ENCODE measurements at places on chromosomes 2 and 18.
A peak's percentile ranks its signal among the peaks of the same experiment; 100 is the strongest.

DNA sequence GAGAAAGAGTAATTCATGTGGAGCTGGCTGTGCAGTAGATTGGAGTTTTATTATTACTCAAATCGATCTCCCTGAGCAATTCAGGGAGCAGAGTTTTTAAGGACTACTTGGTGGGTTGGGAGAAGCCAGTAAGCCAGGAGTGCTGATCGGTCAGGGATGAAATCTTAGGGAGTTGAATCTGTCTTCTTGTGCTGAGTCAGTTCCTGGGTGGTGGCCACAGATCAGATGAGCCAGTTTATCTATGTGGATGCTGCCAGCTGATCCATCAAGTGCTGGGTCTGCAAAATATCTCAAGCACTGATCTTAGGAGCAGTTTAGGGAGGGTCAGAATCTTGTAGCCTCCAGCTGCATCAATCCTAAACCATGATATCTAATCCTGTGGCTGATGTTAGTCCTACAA, 17.0 kb upstream of the UGT1A8 start:
- no peak for DNase-seq

DNA sequence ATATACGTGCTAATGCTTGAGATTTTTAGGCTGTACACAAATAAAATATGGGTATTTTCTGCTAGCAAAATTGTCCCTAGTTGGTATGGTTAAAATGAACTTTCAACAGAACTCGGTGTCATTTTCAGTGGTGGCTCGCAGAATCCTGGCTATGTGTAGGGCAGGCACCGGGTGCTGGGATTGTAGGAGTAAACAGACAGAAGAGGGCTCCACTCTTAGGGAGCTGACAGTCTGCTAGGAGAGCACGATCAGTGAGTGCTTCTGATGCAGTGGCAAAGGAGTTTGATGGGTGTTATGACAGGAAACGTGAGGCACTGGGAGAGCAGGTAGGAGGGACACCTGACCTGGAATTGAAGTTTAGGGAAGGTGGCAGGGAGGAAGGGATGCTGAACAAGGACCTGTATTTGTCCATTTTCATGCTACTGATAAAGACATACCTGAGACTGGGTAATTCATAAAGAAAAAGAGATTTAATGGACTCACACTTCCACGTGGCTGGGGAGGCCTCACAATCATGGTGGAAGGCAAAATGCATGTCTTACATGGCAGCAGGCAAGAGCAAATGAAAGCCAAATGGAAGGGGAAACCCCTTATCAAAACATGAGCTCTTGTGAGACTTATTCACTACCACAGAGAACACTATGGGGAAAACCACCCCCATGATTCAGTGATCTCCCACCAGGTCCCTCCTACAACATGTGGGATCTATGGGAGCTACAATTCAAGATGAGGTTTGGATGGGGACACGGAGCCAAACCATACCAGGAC, 105.4 kb upstream of the LCLAT1 start:
- DNase-seq, result no peak

DNA sequence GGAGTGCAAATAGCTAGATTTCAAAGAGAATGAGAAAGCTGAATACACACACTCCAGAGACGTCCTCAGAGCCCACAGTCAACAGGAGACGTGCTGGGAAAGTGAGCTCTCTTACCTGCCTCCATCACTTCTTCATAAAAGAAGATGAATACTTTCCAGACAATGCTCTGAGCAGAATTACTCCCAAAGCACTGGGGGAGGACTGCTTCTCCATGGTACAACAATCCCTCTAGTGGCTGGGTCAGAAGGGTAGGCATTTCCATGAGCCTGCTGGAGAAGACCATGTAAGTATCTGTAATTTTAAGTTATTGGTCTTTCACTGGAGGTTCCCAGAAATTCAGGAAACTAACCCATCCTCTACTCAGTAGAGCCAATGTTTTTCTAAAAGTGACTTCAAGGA, 190.3 kb downstream of the RBM43 start:
- DNase-seq, result no peak

GRCh38 chr2:43977677-43978375, 18.0 kb downstream of the LRPPRC start:
- DNase-seq, result no peak

DNA sequence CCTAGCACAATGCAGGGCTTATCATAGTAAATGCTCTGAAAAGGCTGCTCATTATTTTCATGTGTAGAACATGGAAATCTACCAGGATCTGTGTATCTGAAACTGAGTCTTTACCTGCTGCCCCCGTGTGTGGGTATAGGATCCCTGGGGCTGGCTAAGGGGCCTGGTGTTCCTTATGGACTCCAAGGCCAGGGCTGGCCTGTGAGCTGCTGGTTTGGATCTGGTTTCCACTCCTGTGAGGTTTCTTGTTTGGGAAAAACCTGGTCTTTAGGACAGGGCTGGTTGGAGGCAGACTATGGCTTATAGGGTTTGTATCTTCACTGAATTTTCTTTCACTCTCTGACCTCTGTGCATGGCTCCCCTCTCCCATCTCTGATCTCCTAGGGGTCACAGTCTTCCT, 80.8 kb downstream of the DYSF start:
- no peak for DNase-seq

DNA sequence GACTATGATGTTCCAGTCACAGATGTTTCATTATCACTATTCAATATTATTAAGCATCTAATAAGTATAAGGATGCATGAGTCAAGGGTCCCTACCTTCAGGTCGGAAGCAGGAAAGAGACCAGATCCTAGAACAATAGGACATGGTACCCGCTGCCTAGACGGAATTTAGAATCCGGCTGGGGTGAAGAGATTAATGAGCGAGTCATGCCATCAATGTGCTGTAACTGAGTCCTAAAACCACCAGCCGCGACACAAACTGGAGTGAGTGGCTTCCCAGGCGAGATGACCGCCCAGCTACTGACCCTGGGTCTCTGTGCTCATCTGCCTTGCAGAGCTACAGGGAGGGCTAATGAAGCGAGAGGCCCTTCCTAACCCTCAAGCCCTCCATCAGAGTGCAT, 73.6 kb downstream of the DNMT3A start:
- no peak for DNase-seq

DNA sequence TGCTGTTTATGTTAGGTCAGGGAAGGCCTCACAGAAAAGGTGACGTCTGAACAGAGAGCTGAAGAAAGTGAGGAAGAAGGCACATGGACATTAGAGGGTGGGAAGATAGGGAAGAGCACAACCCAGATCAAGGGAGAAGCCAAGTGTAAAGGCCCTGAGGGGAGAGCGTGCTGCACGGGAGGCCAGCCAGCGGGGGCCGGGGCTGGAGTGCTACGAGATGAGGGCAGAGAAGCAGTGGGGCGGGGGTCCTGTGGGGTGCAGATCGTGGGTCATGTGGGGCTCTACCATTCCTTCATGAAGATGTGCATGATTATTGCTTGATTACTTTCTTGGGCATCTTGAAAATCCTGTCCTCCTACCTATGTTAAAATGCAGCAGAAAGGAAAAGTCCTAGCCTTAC, 50.8 kb downstream of the PROC start:
- DNase-seq, result no peak

DNA sequence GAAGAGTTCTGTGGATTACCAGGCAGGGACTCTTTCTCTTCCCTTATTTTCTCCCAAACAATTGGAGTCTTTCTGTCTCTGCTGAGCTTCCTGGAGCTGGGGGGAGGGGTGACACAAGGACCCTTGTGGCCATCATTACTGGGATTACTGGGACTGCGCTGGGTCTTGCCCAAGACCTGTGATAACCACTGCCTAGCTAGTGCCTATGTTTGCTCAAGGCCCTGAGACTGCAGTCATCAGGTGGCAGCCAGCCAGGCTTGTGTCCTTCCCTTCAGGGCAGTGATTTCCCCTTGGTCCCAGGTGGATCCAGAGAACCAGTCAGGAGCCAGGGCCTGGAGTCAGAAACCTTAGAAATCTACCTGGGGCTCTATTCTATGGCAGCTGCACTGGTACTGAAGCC, 355.6 kb downstream of the PARD3B start:
- no peak for DNase-seq

GRCh38 chr2:132642415-132642814, 27.6 kb downstream of the LYPD1 start:
- DNase-seq, result no peak

DNA sequence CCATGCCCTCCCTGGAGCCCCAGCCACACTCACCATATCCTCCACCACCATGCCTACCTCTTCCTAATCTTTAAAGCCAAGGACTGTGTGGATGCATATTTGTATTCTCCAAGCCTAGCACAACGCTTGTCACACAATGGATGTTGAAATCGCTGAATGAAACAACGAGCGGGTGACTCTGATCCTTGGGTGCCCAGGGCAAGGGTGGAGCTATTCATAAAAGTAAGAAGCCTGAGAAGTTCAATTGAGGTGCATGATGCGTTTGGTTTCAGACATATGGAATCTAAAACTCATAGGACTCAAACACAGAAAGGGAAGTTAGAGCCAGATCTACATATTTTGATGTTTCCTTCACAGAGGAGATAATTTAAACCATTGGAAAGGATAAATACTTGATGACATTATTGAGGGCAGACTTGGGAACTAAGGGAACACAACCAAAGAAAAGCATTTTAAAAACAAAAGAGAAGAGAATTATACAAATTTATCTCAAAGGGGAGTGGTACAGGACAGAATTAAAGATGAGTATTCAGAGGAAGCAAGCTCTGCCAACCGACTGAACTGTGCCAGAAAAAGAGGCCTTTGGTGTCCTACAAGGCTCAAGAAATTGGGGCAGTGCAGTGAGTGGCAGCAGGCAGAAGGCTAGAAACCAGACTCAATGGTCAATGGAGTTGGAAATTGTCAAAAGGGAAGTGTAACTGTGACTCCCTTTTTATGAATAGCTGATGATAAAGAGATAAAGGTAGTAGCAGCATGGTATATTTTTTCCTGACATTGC, 200.6 kb upstream of the NCKAP5 start:
- no peak for DNase-seq

- no peak for DNase-seq
These were observed 107.9 kb downstream of the PRKCE start for GRCh38 chr2:45759310-45759851.

DNA sequence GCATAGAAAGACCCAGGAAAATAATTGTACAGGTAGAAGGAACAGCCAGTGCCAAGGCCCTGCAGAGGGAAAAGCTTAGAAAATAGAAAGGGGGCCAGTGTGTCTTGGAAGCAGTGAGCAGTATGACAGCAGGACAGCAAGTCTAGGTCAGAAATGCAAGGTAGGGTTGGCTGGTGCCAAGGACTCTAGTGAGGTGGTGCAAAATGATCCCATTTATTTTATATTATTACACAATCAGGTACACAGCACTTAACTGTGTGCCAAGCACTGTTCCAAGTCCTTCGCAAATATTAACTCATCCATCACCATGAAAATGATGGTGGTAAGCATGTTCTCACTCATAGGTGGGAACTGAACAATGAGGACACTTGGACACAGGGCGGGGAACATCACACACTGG, 100.0 kb downstream of the AQP4 start:
- DNase-seq, result no peak

GRCh38 chr2:50018921-50019320, 864.6 kb upstream of the FSHR start:
- no peak for DNase-seq

DNA sequence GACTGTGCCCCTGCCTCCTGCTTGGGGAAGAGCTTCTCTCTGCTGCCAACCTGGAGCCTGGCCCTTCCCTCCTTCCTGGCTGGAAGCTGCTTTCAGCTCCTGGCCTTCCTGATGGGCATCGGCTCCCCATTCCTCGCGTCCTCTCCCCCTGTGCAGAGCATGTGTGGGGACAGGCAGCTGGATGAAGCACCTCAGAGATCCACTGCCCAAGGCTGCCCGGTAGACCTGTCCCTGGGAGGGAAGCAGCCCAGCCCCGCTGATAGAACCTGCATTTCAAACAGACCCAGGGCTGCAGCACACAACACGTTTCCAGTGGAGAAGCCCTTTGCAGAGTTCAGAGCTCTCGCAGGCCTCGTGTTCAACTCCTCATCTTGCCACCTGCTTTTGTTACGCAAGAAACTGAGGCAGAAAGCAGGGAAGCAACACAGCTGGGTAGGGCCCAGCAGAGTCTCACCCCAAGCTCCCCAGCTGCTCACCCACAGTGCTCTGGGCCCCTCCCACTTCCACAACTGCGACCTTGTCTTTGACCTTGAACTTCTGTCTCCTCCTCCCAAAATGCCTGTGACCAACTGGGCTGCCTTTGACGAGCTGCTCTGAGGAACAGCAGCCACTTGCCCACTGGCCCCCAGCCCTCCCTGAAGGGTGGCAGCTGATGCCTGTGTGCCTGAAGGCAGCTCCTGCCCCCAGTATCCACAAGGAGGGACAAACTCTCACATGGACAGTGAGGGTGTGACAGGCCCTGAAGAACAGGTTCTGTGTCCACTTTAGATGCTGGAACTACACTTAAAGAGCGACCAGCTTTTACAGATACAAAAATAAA, 65.5 kb downstream of the PARD6G start:
- DNase-seq, result no peak

DNA sequence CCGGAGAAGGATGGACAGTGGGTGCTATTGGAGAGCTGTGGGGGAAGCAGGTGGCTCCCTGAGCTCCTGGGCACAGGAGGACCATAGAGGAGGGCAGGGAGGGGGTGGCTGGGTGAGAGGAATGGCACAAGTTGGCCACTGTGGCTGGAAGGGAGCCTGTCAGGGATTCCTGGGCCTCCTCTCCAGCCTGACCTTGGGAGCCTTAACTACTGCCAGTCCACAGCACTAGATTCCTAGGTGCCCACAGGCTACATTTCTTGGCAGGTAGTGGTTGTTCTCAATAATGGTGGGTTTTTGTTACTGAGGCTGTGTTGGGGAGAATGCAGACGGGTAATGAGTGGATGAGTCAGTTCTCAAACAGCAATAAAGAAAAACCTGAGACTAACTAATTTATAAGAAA, 26.0 kb downstream of the EFHD1 start:
- no peak for DNase-seq

GRCh38 chr2:36561237-36561944, 36.6 kb downstream of the FEZ2 start:
- no peak for DNase-seq

- DNase-seq, result no peak
These were observed 31.7 kb upstream of the COBLL1 start for GRCh38 chr2:164873210-164873908.

- peak; percentile 7 for DNase-seq
These were observed 238.6 kb downstream of the SEPTIN10 start for GRCh38 chr2:109375131-109375561.

GRCh38 chr2:240628808-240629618, 3.7 kb downstream of the GPR35 start:
- no peak for DNase-seq

DNA sequence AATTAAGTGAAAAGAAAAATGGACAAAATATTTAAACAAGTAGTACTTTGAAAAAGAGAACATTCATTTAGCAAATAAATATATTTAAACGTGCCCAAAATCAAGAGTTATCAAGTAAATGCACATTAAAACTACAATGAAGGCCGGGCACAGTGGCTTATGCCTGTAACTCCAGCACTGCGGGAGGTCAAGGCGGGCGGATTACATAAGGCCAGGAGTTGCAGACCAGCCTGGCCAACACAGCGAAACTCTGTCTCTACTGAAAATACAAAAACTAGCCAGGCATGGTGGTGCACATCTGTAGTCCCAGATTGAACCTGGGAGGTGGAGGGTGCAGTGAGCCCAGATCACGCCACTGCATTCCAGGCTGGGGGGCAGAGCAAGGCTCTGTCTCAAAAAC, 9.8 kb downstream of the STAM2 start:
- DNase-seq, result no peak
